Fibroblast of skin of scalp (primary cell): ENCODE measurements at places on chromosomes 7 and 10.
A peak's percentile ranks its signal among the peaks of the same experiment; 100 is the strongest.

GRCh38 chr10:28047061-28047460 is 48.2 kb upstream of the ODAD2 start:
- peak; percentile 38 for DNase-seq

- DNase-seq, result no peak
Measured at GRCh38 chr7:69349291-69349690, 249.0 kb upstream of the AUTS2 start.

DNA sequence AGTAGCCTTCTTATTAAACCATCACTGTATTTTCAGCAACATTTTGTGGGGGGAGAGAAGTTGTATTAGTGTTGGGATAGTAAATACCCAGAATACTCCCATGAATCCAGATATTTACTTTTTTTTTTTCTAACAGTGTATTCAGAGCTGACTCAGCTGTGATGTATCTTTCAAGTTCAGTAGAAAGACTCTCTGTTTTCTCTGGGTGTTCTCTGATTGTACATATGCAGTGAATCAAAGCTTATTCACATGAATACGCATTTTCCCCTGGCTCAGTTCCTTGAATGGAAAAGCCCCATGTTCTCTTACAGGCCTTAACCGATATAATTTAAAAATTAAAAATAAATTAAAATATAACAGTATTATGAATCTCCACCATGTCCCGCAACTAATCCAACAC is 1.3 kb downstream of the TFPI2 start:
- DNase-seq, result peak; percentile 19

- DNase-seq, result peak; percentile 7
Measured at GRCh38 chr7:127383123-127383835, 9.2 kb downstream of the ZNF800 start.

GRCh38 chr7:26101361-26102151 is 50.4 kb upstream of the NFE2L3 start:
- DNase-seq, result no peak

DNA sequence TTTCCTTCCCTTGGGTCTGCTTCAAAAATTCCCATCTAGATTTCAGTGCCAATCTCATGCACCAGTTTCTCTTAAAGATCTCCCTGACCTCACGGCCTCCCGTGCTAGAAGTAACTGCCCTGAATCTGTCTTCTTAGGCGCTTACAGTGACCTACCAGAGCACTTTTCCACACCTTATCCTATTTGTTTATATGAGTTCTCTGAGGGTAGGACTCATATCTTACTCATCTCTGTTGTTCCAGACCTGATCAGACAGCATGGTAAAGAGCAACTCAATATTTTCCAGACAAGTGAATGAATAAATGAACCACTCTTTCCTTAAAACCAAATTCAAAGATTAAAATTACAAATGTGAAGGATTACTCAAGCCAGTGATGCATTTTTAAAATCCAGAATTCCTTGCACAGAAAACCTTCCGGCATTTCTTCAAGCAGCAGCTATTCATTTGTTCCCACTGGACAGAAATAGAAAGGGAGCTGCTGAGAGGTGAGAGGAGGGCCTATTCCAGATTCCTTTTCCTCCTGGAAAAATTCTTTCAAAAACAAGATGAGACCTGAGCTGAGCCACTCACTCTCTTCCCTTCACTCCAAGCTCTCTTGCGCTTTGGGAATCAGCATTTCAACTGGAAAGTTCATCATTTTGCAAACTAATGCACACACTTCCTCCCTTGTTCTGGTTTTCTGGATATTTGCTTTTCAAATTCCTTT is 94.6 kb downstream of the ELMO1 start:
- DNase-seq, result no peak

DNA sequence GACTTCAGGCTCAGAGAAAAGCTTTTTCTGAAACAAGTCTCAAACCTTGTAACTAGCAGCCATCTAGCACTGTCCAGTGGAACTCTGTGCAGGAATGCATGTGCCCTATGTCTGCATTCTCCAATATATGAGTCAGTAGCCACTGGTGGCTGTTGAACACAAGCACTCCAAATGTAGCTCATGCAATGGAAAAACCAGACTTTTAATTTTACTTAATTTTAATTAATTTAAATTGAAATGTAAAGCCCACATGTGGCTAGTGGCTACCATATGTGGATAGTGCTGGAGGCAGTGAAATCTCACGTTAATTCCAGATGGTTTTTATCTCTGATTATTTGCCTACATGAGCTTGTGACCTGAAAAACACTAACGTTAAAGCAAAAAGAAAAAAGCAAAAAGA is 225.1 kb downstream of the GATA3 start:
- peak; percentile 28 for DNase-seq

DNA sequence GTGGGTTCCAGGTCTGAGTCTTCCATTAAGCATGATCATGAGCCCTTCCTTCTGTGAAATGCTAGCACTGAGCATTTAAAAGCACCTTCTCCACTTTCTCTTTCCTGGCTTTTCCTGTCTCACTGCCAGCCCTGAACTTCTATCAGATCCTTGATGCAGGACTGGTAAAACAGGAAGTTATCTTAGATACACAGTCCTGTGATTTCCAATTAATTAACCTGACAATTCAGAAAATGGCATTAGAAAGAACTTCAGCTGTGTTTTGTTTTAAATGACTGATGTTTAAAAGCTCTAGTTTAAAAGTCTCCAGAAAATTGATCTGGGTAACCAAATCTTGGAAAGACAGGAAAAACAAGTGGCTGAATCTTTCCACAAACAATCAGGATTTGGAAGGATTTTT is 79.0 kb upstream of the MACROH2A2 start:
- DNase-seq, result no peak

DNA sequence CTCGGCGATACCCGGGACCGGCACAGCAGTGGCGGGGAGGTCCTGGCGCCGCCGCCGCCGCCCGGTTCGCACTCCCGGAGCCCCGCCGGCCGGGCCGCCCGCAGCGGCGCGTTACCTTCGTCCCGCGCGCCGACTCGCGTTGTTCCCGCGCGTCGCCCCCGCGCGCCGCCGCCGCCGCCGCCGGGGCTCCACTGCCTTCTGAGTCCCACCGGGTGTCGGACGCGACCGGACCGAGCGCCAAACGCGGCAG is at the start of gene EZH2:
EZH2 (minus strand) TSS at position 243 of the 250 bp plus-strand sequence. CDS start 36,993 bp downstream, outside the sequence.
- DNase-seq, result no peak

GRCh38 chr7:76332078-76332477 is 26.7 kb downstream of the YWHAG start:
- no peak for DNase-seq

- DNase-seq, result peak; percentile 38
Measured at GRCh38 chr7:43362652-43363034, 220.3 kb upstream of the STK17A start.

DNA sequence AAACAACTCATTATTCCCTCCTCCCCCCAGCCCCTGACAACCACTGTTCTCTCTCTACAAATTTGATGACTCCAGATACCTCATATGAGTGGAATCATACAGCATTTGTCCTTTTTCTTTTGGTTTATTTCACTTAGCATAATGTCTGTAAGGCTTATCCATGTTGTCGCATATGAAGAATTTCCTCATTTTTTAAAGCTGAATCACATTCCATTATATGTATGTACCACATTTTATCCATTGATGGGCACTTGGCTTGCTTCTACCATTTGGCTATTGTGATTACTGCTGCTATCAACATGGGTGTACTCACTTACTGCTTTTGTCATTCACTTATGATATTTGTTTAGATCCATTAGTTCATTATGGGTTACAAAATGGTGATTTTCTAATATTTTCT is 112.8 kb downstream of the BUB3 start:
- DNase-seq, result peak; percentile 64

DNA sequence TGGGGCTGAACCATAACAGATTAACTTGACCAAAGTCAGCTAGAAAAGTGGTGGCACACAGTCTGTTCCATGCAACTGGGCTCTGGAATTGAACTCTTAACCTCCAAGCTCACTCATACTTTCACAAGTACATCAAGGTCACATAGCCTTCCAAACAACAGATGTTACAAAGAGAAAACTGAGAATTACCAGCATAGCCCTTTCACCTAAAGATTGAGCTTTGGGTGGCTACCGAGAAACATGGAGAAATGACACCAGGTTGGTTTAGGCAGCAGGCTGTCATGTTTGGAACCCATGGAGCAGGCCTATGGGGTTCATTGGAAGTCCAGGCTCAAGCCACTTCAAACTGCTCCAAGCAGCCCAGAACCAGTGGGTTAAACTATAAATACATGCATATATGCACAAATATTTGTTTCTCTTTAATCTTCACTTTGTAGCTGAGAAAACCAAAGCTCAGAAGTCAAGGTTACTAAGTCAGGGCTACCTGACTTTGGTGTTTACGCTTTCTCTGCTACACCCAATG is 59.1 kb downstream of the MALSU1 start:
- DNase-seq, result no peak

- DNase-seq, result peak; percentile 10
Measured at GRCh38 chr7:103011650-103012049, 62.9 kb downstream of the FBXL13 start.

- peak; percentile 79 for DNase-seq
Measured at GRCh38 chr10:33612551-33612950, 278.1 kb upstream of the NRP1 start.

GRCh38 chr7:135189961-135190360 is 19.5 kb upstream of the CYREN start:
- peak; percentile 74 for DNase-seq

DNA sequence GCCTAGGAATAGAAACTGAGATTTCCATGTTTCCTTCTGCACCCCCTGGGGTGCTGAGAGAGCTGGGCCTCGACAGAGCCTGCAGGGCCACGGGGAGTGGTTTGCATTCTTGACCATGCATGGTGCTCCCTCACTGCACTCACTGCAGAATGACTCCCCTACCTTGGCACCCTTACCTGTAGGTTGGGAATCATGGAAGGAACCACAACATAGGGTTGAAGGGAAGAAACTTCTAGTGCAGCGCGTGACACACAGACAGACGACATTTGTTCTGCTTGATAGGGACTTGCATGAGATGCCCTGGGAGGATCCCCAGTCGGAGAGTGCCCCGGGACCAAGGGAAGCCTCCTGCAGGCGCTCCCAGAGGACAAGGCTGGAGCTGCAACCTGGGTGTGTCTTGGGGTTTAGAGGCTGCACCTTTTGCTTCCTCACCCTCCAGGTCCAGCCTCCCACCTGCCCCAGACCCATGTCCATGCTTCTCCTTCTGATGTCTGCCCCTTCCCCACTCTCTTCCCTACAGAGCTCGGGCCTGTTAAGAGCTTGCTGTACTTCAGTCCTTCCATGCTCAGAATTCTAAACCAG is 245.2 kb downstream of the ABCA13 start:
- DNase-seq, result no peak

GRCh38 chr7:104979167-104979841 is 34.7 kb upstream of the KMT2E start:
- peak; percentile 54 for DNase-seq

DNA sequence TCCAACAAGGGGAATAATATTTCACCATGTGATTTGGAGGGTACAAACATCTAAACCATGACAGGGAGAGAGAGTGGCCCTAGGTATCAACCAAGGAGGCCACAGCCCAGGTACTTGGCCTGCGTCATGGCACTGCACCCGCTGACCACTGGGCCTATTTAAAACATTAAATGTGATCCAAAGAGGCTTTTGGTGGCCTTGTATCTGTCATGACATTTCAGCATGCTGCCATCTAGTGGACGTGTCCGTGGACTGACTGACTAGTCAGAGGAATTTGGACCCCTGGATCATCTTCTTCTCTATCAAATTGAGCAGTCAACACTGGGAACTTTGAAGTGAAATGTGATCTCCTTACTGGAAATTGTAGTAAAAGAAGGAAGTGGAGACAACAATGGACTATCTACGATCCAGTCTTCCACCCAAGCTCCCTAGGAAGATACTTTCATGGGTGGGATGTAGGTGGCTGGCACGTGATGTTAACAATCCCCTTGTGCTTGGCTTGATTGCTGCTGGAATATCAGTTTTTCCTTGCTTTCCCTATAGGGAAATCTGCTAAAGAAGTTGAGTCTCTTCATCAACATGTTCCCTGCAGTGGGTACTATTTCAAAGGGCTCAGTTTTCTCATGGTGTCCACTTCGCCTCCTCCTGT is 24.6 kb upstream of the ITGA8 start:
- peak; percentile 64 for DNase-seq

DNA sequence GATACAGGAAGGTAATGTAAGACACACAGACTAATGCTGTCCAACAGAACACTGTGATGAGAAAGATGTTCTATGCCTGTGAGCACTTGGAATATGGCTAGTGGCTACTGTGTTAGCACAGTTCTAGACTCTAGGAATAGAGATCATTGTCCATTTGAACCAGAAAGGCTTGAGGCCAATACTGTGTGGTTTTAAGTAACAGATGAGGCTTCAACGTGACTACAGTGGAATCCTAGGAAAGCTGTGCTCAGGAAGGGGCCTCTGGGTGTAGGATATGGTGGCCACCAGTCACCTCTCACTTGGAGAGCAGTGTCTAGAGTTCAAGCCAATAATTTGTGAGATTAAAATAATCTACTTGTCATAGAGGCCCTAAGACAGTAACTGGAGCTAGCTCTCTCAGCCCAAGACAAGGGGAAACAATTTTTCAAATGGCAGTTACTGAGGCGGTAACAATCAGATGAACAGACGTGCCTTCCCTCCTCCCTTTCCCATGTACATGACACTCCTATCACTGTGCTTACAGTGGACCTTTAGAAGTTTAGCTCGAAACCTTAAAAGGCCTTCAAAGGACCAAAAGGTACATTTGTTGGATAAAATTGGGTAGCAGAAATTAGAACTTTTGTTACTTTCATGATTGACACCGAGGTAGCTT is 10.2 kb downstream of the ZDHHC16 start:
- no peak for DNase-seq

DNA sequence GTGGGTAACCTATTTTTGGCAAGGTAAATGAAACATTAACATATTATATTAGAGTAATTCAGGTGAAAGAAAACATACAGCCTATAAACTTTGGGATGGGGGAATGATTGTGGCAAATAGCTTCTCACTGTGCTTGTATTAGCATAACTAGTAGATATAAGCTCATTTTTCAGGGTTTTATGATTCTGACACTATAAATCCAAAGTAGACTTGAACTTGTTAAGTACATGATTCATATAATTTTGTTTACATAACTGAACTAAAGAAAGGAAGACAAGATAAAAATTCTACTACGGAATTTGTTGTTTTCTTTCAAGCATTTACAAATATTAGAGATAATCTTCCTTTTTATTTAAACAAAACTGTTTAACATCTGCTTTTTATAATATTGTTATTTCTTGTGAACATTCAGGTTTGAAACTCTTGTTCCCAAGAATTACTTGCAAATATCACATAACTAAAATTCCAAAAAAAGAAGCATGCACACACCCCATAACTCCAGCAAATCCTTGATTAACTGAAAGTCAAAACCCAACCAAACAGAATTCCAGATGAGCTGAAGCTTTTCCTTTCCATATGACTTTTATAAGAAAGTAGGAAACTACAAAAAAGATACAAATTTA is 142.3 kb downstream of the JAZF1 start:
- DNase-seq, result peak; percentile 55

DNA sequence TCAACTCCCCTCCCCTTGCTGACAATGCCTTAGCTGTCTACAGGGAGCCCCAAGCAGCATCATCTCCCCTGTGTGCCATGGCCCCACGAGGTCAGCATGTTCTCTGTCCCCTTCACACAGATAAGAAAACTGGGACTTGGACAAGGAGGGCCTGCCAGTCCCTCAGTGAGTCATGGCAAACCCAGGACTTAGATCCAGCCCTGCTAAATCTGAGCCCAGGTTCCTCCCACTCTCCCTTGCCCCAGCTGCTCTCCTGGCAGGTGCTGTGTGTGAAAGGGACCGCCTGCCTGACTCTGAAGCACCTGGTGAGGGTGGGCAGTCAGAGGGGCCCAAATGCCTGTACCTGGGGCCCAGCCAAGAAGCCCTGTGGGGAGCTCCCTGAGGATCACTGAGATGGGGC is 7.4 kb downstream of the CRHR2 start:
- DNase-seq, result no peak

- DNase-seq, result peak; percentile 60
Measured at GRCh38 chr10:69087590-69088470, at the start of gene SRGN. Gene SRGN (plus strand): TSS chr10:69088103. CDS start chr10:69088158, 55 bp downstream.

- DNase-seq, result peak; percentile 98
Measured at GRCh38 chr10:125060826-125061556, 99.4 kb downstream of the CTBP2 start.
